Type B pancreatic cell (in vitro differentiated cells): ENCODE measurements at places on chromosomes 7 and 10.
A peak's percentile ranks its signal among the peaks of the same experiment; 100 is the strongest.

GRCh38 chr7:10138087-10138854, 835.4 kb upstream of the PHF14 start:
- DNase-seq: no peak

GRCh38 chr7:45881759-45882464, 6.4 kb upstream of the IGFBP1 start:
- DNase-seq: no peak

GRCh38 chr7:41878309-41879295, 175.7 kb upstream of the INHBA start:
- DNase-seq: no peak

GRCh38 chr10:47056247-47056510, 145.0 kb downstream of the PTPN20 start:
- DNase-seq: no peak

DNA sequence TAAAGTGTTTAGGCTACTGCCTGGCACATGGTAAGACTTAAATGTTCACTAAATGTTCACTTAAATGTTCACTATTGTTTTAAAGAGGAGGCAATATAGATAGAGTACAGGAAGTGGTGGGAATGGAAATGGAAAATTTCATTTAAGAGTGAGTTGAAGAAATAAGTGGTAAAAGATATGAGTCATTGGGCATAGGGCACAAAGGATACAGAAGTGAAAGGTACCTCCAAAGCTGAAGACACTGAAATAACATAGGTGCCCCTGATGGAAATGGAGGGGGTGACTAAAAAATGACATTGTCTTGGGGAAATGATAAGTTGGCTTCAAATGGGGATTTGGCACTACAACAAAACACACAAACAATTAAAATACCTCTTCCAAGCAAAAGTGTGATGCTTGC, 5.2 kb upstream of the FRA10AC1 start:
- DNase-seq: no peak

DNA sequence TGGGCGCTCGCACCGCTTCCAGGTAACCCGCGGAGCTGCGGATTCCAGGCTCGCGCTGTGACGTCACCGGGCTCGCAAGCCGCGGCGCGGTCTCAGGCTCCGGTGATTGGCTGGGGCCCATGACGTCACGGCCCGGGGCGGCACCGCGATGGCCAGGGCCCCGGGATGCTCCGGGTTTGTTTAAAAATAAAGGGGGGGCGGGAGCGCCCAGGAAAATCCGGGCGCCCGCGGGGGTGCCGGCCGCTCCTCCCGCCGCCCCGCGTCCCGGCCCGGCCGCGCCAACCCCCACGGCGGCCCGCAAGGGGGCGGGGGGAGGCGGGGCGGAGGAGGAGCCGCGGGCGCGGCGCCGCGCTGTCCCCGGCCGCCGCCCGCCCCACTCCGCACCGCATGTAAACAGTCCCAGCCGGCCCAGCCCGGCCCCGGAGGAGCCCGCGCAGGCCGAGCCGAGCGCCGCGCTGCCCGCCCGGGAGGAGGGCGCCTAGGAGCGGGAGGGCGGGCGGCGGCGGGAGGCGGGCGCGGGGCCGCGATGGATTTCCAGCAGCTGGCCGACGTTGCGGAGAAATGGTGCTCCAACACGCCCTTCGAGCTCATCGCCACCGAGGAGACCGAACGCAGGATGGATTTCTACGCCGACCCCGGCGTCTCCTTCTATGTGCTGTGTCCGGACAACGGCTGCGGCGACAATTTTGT, at the start of gene MTURN:
TSS of gene MTURN (plus strand) at position 376 of the 690 bp plus-strand sequence. CDS start at position 527, 151 bp downstream.
- DNase-seq: peak; percentile 90

DNA sequence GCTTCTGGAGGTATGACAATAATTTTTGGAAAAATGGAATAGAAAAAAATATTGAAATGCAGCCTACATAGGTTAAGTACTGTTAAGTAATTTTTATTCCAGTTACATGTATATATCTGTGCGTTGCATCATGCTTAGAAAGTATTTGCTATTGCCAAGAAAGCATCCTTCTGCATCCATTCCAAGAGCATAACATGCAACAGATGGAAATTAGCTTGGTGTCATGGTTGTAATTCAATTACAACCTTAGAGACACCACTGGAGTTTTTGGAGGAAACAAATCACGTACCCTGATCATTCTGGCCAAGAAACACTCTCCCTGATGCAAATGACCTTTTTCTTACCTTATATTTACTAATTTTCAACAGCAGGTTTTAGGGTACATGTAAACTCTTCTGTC, 1.7 kb downstream of the AKR1B1 start:
- no peak for DNase-seq

- no peak for DNase-seq
Measured at GRCh38 chr7:117401293-117402002, 25.8 kb downstream of the ASZ1 start.

GRCh38 chr7:45598886-45599520, 24.8 kb downstream of the ADCY1 start:
- DNase-seq: peak; percentile 51

DNA sequence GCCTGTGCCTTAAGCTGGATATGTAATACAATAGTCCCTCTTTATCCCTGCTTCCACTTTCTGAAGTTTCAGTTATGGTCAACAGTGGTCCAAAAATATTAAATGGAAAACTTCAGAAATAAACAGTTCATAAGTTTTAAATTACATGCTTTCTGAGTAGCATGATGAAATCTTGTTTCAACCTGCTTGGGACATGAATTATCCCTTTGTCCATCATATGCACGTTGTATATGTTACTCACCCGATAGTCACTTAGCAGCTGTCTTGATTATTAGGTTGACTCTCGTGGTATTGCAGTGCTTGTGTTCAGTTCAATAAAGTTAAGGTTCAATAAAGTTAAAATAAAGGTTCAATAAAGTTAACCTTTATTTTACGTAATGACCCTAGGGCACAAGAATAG, 25.5 kb downstream of the C1GALT1 start:
- no peak for DNase-seq

DNA sequence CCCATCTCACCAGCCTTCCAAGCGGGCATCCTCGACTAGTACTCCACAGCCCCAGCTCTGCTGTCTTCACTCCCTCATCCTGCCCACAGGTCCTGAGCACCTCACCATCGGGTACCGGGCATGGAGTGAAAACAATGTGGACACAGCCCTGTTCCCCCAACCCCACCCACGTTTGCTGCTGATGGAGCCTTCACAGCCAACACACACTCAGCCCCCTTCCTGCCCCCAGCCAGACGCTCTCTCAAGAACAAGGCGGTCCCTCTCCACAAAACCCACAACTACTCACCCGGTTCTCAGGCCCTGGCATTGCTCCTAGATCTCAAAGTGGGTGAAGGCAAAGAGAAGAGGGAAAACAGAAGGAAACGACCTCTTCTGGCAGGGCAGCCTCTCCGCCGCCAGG, 56.1 kb downstream of the SLIT1 start:
- DNase-seq: no peak

DNA sequence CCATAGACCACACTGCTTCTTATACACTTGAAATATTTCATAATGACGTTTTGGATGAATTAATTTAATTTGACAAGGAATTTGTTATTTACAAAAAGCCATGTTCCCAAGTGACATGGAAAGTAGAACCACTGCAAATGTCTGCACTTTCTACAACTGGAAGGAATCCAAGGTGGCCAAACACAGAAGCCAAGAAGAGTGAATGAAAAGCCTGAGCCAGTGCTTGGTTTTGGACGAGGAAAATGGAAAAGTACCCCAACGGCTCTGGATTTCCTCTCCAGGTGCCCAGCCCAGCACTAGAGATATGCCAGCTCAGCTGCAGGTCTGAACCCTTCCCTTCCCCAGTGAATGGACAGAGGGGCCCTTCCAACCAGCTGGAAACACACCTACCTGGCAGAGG, 279.4 kb downstream of the TNS3 start:
- no peak for DNase-seq

DNA sequence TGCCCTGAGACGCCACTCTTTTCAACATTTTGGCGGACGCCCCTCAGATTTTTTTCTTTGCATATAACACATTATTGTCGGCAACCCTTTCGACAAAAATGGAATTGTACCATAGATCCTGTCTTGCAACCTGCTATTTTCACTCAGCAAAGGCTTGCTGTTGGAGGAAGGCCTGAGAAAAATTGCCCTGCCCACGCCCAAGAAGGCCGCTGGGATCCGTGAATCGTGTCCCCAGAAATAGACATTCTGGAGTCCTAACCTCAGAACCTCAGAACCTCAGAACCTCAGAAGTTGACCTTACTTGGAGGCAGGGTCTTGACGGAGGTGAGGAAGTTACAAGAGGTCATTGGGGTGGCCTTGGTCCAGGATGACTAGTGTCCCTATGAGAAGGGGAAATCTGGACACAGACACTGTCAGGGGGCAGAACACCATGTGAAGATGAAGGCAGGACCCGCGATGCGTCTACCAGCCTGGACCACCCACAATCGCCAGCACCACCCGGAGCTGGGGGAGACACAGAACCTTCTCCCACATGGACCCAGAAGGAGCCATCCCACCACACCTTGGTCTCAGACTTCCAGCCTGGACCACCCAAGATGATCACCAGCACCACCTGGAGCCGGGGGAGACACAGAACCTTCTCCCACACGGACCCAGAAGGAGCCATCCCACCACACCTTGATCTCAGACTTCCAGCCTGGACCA, 19.1 kb upstream of the DNAAF5 start:
- DNase-seq: no peak

DNA sequence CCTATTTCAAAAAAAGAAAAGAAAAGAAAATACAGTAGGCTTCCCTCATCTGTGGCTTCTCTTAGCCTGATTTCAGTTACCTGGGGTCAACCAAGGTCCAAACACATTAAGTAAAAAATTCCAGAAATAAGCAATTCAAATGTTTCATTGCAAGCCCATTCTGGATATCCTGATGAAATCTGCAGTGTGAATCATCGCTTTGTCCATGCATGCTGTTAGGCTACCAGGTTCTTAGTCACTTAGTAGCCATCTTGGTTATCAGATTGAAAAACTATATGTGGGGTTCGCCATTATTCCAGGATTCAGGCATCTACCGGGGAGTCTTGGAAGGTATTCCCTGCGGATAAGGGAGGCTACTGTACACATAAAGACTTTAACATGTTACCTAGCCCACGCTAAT, 991 bp upstream of the FAM204A start:
- DNase-seq: no peak

GRCh38 chr10:63503395-63503794, 17.8 kb upstream of the REEP3 start:
- no peak for DNase-seq

GRCh38 chr7:45592230-45592991, 18.2 kb downstream of the ADCY1 start:
- peak; percentile 60 for DNase-seq

DNA sequence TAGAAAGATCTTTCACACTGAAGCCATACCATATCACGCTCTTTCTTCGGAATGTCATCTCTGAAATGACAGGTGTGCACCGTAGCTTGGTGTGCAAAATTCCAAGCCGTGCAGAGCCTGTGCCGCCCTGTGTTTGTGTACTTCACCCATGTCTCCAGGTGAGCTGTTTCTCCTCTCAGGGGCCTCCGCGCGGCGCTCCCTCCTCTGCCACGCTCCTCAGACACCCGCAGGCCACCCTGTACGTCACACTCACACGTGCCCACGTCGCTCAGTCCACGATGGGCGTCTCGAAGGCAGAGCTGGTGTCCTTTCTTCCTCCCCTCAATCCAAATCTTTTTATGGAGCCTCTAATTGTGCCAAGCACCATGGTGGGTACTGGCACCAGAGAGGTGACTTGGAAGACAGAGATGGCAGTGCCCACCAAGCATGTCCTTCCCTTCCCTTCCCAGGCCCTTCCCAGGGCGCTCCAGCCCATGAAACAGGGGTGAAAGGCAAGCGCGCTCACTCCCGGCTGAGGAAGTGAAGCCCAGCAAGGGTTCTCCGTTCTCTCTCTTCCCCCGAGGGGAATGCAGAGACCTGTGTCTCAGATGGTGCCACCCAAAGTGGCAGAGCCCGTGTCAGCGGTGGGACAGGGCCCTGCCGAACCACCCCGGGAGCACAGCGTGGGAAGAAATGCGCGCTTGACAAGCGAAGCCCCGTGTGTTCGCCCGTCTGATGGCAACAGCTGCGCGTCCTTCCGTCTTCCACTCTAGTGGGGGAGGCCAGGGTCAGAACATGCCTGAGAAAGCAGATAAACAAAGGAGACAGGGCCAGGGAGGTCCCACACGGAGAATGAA, 292.5 kb upstream of the SHH start:
- DNase-seq: peak; percentile 54

- no peak for DNase-seq
Measured at GRCh38 chr10:13871776-13872175, 285.0 kb downstream of the PRPF18 start.

GRCh38 chr7:51732116-51732515, 415.5 kb upstream of the COBL start:
- no peak for DNase-seq

DNA sequence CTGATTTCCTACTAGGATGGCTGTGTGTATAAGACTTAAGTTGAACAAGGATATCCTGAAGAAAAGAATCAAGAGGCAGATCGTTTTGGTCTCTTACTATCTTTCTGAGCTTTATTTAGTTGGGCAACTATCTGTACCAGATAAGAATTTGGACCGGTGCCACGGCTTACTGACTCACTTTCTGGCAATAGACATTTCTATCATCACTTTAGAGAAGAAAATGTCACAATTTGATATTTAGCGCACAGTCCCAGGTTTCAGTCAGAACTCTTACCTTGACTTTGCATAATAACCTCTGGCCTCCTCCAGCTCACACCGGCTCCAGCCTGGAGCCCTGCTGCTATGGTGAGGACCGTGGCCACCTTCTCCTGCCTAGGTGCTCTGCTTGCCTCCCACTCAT, 218.2 kb upstream of the MDFIC start:
- no peak for DNase-seq

DNA sequence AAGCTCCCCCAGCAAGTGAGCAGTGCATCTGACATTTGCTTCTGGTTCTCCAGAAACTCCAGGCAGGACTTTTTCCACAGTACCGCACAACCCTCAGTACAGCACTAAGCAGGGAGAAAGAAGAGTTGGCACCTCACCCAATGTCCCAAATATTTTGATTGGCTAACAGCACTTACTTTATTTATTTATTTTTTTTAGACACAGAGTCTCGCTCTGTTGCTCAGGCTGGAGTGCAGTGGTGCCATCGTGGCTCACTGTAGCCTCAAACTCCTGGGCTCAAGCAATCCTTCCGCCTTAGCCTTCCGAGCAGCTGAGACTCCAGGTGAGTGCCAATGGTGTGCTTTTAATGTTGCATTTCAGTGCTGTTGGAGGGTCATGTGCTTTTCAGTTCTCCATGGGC, 200.3 kb upstream of the ZMIZ1 start:
- DNase-seq: peak; percentile 15

- no peak for DNase-seq
Measured at GRCh38 chr7:144991041-144991440, 155.2 kb upstream of the TPK1 start.

DNA sequence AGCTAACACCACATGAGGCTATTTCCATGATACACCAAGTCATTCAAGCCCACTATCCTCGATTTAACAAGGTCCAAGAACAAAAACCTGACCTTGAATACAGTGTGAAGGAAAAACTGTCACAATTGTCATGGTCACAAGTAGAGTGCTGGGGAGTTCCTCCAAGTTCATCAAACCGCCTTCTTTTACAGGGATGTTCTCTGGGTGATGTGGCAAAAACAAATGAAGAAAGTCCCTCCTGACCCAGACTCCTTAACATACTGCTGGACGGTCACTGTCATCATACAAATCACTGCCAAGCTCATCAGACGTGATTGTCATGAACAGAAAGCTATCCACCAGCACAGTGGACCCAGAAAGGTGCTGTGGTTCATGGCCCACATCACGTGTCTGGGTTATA, 28.9 kb downstream of the HIPK2 start:
- no peak for DNase-seq

GRCh38 chr7:129824291-129825208, 128.2 kb downstream of the UBE2H start:
- DNase-seq: peak; percentile 77

GRCh38 chr7:151776446-151776845, 100.5 kb downstream of the PRKAG2 start:
- DNase-seq: no peak
